ENCODE measurements at places on chromosomes 12 and 14.

DNA sequence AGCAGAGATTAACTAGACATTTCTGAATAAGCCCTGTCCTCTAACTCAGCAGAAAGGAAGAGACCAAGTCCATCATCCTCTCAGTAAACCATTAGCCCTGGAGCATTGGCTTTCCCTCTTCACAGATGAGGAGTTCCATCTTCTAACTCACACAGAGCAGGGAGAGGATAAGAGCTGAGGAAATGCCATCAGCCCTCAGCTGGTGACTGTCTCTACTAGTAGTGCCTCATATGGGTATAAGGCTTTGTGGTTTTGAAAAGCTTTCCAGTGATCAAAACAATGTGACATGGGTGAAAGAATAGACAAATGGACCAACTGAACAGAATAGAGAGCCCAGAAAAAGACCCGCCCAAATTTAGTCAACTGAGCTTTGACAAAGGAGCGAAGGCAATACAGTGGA lies 197.2 kb upstream of the NUDT4 start:
- no peak for DNase-seq

DNA sequence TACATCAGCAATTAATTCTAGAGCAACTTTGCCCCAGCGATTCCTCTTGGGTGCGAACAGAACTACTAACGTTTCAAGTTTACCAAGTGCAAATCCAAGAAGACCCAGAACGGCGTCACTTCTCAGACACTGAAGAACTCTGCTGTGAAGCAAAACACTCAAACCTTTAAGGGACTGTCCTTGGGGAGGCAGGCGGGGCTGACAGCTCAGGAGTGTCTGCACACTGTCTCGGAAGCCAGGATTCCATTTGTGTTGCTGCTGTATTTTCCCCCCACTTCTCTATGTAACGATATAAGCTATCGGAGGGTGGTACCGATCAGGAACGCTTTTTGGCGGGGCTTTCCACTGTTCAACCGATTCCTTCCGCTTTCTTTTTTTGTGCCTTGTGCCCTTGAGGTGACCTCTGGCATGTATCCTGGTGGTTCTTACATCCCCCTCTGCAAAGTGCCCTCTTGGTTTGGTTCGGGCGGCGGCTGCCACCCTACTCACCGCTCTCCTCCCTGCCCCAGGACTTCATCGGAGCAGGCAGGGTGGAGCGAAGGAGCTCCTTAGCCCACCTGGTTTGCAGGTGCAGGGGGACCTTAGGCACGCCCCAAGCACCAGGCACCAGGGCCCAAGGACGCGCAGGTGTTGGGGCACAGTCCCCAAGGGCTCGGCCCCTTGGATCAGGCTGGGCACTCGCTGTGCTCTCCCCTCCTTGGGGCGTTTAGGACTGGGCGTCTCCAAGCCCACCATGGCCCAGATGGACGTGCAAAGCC lies 19.2 kb upstream of the MLXIP start:
- no peak for DNase-seq

- DNase-seq, result no peak
Observed at GRCh38 chr14:41586237-41586636, 20.4 kb upstream of the LRFN5 start.

DNA sequence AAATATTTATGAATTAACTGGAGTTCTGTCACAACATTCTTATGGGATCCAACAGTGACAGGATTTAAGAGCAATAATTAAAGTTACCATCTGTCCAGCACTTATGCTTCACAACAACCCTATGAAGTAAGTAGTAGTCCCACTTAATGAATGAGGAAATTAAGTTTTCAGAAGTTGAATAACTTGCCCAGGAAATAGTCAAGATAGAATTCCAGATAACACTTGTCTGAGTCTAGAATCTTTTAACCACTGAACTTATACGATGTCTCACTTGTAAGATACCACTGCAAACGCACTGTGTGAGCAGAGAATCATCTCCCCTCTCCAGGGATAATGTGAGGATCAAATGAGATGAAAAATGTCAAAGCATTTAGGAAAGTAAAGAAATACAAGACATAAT lies 3.3 kb upstream of the TTC9 start:
- no peak for DNase-seq

GRCh38 chr12:124583854-124584253 lies 16.4 kb upstream of the NCOR2 start:
- DNase-seq, result no peak

DNA sequence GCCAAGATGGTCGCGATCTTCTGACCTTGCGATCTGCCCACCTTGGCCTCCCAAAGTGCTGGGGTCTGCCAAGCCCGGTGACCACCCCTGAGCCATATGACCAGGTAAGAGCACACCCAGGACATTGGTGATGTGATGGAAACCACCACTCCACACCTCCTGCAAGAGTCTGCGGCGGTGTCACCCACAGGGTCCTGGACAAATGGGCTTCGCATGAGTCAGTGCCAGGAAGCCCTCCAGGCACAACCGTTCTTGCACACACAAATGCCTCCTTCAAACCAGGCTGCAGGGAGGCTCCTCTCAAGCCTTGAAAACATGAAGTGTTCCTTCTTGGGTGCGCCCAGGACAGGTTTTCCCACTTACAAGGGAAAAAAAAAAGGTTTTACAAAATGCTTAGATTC lies 16.6 kb downstream of the PITPNM2 start:
- no peak for DNase-seq

GRCh38 chr14:101137234-101137633 lies 233.7 kb upstream of the RTL1 start:
- no peak for DNase-seq

GRCh38 chr12:106452309-106452708 lies 94.8 kb downstream of the POLR3B start:
- DNase-seq, result no peak

GRCh38 chr12:24500421-24500820 lies 448.5 kb downstream of the BCAT1 start:
- no peak for DNase-seq

DNA sequence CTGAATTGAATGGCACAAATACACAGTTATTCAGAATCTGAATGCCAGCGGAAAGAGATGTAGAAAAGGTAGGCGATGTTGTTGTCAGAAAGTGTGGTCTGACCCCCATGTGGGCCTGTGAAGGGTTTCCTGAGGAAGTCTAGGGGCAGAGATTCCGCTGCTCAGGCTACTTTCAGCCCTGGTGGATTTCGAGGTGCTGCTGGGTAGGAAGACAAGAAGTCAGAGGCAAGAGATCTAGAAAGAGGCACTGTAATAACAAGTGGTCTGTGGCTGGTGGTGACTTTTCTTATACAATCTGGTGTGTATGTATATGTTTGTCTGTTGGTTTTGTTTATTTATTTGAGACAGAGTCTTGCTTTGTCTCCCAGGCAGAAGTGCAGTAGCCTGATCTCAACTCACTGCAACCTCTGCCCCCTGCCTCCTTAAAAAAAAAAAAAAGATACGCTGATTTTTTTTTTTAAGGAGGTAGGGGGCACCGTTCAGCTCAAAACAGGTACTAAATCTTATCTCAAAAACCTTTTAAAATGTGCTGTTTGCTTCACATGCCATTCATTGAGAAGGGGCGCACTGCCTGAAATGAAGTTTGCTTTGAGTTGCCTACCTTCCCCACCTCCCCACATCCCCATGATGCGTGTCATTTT lies 27.1 kb upstream of the MANSC4 start:
- no peak for DNase-seq

- no peak for DNase-seq
Observed at GRCh38 chr12:3838076-3838475, 35.1 kb downstream of the PARP11 start.

DNA sequence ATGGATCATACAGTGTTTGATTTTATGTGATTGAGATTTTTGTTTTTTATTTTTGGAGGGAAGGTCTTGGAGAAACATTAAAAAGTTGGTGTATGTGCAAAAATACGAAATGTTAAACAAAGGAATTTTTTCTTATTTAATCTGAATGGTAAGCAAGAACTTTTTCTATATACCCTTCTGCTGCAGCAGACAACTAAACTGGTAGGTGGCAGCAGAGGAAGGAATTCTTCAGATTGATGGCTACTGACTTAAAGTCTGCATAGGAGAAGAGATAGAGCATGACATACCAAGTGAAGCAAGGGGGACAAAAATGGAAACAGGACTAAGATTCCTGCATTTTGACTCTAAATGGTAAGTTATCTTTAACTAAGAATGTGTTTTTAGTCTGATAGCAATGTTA lies 42.0 kb upstream of the A2ML1 start:
- DNase-seq, result no peak

DNA sequence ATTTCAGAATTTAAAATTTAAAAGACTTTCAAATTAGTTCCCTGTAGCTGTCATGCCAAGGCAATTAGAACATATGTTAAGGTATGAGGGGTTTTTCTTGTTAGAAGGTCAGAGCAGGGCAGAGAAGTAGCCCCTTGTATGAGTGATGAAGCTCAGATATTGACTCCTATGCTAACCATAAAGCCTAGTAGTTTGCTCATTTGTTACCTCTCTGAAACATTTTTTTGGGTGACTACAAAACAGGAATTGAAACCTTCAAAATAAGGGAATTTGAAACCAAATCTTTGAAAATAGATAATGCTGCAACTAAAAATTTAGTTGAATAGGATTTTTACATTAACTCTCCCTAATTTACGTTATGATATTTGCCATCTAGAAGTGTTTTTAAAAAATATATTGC lies 333.5 kb downstream of the NAV3 start:
- DNase-seq, result no peak

DNA sequence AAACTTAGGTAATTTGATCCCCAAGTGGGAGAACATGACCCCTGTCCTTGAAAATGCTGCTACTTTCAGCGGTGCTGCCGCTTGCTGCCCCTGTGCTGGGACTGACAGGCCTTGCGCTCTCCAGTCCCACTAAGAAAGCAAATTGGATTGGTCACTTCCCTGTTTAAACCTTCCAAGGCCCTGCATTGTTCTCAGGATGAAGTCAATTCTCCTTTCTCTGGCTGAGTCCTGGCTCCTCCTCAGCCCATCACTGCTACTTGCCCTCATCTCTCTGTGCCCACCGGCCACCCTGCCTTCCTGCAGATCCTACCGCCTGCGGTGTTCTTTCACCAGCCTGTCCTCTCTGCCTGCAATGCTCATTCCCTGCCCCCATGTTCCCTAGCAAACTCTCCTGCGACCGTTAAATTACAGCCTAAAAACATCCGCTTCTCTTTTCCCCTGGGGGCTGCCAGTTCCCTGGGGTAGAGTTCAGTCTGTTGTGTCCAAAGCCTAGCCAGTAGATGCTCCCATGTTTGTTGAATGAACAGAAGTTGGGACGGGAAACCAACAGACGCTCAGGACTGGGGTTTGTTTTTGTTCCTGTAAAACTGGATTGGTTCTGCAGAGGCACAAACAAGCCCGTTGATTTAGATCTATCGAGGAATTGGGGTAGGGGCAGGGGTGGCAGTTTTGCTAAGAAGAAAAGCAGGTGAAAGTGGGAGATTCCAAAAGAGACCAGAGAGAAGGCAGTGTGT lies 127.3 kb upstream of the HIF1A start:
- DNase-seq, result no peak

GRCh38 chr12:87234898-87235297 lies 794.3 kb downstream of the C12orf50 start:
- DNase-seq, result no peak

GRCh38 chr12:75715682-75716081 lies 204.3 kb upstream of the KRR1 start:
- DNase-seq, result no peak

- no peak for DNase-seq
Observed at GRCh38 chr12:98446060-98446459, 69.3 kb upstream of the TMPO start.

- no peak for DNase-seq
Observed at GRCh38 chr14:31712244-31713127, 151.3 kb downstream of the NUBPL start.

GRCh38 chr12:99147130-99147529 lies 500.4 kb upstream of the GARIN6 start:
- DNase-seq, result no peak

DNA sequence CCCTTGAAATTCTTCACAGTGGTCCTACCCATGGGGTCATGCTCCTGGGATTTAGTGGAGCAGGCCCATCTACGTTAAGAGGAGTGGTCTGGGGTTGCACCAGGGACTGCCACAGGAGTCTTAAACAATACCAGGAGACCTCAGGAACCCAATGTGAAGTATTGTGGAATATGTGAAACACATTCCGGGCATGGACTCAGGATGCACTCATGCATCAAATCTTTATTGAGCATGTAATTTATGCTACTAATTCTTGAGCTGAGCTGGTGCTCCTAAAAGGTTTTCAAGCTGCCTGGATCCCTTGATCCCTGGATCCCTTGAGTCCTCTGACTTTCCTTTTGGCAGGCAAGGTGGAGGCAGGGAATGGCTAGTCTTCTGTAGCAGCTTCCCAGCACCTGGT lies 8.8 kb downstream of the SERPINA10 start:
- no peak for DNase-seq

DNA sequence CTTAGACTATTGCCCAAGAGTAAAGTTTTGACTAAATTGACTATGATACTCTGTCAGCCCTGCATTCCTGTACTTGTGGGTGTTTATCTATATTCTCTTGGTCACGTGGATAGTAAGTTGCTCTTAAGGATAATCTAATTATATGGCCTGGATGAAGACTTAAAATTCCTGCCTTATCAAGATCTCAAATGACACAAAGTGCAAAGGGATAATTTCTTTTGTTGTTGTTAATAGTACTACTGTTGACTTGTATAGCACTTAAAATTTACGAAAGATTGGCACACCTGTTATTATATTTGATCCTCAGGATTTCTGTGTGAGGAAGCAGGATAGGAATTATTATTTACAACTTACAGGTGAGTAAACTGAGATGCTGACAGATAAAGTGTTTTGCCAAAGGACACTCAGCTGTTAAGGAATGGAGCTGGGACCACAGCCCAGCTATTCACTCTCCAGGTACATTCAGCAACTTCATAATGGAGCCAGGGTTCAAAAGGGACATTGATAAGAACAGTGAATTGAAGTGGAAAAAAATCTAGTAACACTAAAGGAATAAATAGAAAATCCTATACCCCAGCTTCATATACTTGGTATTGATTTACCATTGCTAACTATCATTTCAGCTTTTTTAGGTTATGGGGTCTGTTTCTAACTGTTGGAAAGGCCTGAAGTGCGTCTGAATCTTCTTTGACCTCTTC lies 53.4 kb upstream of the EVL start:
- DNase-seq, result no peak

DNA sequence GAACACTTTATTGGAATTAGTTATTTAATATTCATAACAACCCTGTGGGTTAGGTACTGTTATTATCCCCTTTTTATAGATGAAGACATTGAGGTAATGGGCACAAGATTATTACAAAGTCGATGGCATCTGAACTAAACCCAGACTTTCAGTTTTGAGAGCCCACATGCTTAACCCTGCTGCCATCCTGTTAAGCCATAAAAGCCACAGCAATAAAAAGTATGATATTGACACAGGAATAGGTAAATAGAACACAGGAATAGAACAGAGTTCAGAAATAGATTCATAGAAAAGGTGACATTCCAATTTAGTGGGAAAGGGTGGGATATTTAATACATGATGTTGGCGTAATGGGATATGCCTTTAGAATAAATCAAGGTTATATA lies 119.8 kb downstream of the SLC38A1 start:
- DNase-seq, result no peak

- DNase-seq, result no peak
Observed at GRCh38 chr14:64060199-64060545, 207.4 kb downstream of the SYNE2 start.
